Naive thymus-derived CD4-positive, alpha-beta T cell (primary cell): ENCODE measurements at places on chromosomes 5 and 9. TPM values are rescaled to one million over a fixed set of nuclear protein-coding genes. Genes with fewer than 3 reads are reported as not detected.

The ACO1 gene
- 9.6 TPM for polyA plus RNA-seq

The CMYA5 gene
- polyA plus RNA-seq = not detected

The INSL4 gene
- polyA plus RNA-seq = not detected

The PCDHGB2 gene
- polyA plus RNA-seq = not detected

The TXNDC8 gene
- not detected for polyA plus RNA-seq

The ANKRD33B gene
- polyA plus RNA-seq = 0.20 TPM
